HFFc6 (cell line): ENCODE measurements at places on chromosomes 5 and 9. TPM values are rescaled to one million over a fixed set of nuclear protein-coding genes. Genes with fewer than 3 reads are reported as not detected.
A peak's percentile ranks its signal among the peaks of the same experiment; 100 is the strongest.

- H3K36me3 ChIP-seq, result no peaks in the 10 kb centered on the region
- no peak overlapping the region for H3K4me3 ChIP-seq
- H3K4me1 ChIP-seq, result peaks cover 29% of the 10 kb centered on the region
Observed at GRCh38 chr5:149802008-149802680, 72.0 kb downstream of the PPARGC1B start.

DOLK gene
- total RNA-seq, result 30.3 to 31.0 TPM (median 30.8 TPM) in 3 replicates

GRCh38 chr5:145797336-145797735 is 37.8 kb downstream of the PRELID2 start:
- DNase-seq, result peak; percentile 12
- H3K4me3 ChIP-seq, result no peak overlapping the region
- no peaks in the 10 kb centered on the region; the same call in 1 of the 2 replicates for H3K36me3 ChIP-seq
- no peaks in the 10 kb centered on the region for H3K27me3 ChIP-seq
- no peak overlapping the region for H3K27ac ChIP-seq

DNA sequence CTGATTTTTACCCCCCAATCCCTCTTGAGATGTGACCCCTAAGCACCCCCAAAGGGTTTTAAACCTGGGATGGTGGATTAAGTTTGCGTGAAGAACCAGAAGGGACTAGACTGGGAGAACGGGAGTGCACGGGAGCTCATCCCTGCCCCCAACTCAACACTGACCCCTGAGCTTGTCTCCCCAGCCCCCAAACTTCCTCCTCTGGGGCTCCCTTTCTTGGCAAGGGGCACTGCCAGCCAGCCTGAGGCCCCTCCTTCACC is 5.0 kb upstream of the SET start:
- H3K27ac ChIP-seq, result peak overlapping the region; percentile 98
- no peak for DNase-seq
- peaks cover 44% of the 10 kb centered on the region for H3K4me1 ChIP-seq
- peaks cover 4% of the 10 kb centered on the region; the same call in 1 of the 2 replicates for H3K36me3 ChIP-seq

GRCh38 chr9:135180586-135180985 is 93.1 kb downstream of the OLFM1 start:
- H3K4me1 ChIP-seq, result no peaks in the 10 kb centered on the region
- no peak overlapping the region for H3K27ac ChIP-seq
- DNase-seq, result no peak
- H3K4me3 ChIP-seq, result no peak overlapping the region

GRCh38 chr5:129125819-129126218 is 31.3 kb downstream of the ISOC1 start:
- H3K36me3 ChIP-seq, result no peaks in the 10 kb centered on the region
- H3K4me1 ChIP-seq, result no peaks in the 10 kb centered on the region
- no peak for DNase-seq
- no peak overlapping the region for H3K4me3 ChIP-seq
- H3K27ac ChIP-seq, result no peak overlapping the region

DNA sequence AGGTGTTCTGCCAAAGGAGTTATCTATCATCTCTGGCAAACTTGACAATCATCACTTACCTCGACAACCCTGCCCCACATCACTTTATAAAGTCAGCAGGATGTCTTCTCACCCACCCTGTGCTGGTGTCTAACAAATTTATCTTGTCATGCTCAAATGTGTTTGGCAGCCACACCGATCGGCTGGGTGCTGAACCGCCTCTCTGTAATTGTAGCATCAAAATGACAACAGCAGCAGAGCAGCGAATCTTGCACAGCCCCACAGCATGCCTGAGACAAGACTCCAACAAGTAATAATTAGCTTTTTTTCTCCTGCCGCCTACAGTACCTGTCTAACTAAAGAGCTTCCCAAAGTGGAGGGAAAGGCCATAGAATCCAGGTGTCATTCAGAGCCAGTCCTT is 176.2 kb downstream of the NR3C1 start:
- peaks cover 31% of the 10 kb centered on the region for H3K4me1 ChIP-seq
- no peak overlapping the region for H3K4me3 ChIP-seq
- no peak overlapping the region for H3K27ac ChIP-seq
- H3K27me3 ChIP-seq, result no peaks in the 10 kb centered on the region
- no peaks in the 10 kb centered on the region for H3K36me3 ChIP-seq

SRA1 gene
- 53.1 to 70.8 TPM (median 60.3 TPM) in 3 replicates for total RNA-seq

OR13C2 gene
- not detected in 3 replicates for total RNA-seq

- no peak for DNase-seq
- no peak overlapping the region for H3K4me3 ChIP-seq
- no peaks in the 10 kb centered on the region for H3K27me3 ChIP-seq
- H3K4me1 ChIP-seq, result no peaks in the 10 kb centered on the region
- H3K36me3 ChIP-seq, result no peaks in the 10 kb centered on the region
- H3K27ac ChIP-seq, result no peak overlapping the region
Observed at GRCh38 chr9:11204521-11204920, 591.7 kb upstream of the PTPRD start.

GRCh38 chr9:77176686-77177142 is 620 bp upstream of the VPS13A start:
- H3K36me3 ChIP-seq, result no peaks in the 10 kb centered on the region
- H3K4me3 ChIP-seq, result peak overlapping the region; percentile 98
- DNase-seq, result no peak
- peaks cover 38% of the 10 kb centered on the region for H3K4me1 ChIP-seq
- peaks cover 3% of the 10 kb centered on the region; the same call in 1 of the 2 replicates for H3K27me3 ChIP-seq
- peak overlapping the region; percentile 85 for H3K27ac ChIP-seq
